ENCODE measurements at places on chromosomes 6 and 20.

DNA sequence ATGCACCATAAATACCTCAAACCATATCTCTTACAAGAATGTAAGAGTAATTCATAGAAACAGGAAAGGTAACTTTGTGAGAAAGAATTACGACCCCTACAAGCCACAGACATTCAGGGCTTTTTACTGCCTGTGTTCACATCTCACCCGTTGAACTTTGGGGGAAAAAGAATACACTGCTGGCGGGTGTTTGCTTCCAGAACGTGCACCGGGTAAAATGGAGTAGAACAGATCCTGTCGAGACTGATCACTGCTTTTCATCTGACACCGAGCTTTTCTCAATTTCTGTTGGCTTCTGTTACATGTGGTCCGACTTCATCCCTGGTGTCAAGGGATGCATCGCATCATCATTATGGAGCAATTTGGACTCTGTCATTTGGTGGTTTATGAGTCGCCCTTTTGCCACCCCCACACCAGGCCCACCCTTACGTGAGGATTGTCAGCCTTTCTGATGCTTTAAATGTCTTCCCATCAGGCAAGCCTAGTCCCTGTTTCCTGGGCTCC is 219.2 kb upstream of the ZFP64 start:
- DNase-seq: no peak

DNA sequence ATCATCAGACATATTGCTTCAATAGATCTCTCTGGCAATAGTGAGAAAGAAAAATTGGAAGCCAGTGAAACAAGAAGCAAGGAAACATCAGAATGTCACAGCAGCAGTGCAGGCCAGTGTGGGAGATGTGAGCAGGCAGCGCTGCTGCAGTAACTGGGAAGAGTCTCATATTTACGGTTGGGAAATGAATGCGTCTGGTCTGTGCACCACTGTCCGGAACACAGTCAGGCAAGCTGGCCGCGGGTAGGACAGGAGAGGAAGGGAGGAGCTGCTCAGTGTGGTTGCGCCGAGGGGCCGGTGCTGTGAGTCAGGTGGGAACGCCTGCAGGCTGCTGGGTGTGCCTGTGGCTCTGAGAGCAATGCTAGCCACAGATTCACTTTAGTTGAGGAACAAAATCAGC is 6.4 kb upstream of the PSMG4 start:
- peak; percentile 85 for DNase-seq

DNA sequence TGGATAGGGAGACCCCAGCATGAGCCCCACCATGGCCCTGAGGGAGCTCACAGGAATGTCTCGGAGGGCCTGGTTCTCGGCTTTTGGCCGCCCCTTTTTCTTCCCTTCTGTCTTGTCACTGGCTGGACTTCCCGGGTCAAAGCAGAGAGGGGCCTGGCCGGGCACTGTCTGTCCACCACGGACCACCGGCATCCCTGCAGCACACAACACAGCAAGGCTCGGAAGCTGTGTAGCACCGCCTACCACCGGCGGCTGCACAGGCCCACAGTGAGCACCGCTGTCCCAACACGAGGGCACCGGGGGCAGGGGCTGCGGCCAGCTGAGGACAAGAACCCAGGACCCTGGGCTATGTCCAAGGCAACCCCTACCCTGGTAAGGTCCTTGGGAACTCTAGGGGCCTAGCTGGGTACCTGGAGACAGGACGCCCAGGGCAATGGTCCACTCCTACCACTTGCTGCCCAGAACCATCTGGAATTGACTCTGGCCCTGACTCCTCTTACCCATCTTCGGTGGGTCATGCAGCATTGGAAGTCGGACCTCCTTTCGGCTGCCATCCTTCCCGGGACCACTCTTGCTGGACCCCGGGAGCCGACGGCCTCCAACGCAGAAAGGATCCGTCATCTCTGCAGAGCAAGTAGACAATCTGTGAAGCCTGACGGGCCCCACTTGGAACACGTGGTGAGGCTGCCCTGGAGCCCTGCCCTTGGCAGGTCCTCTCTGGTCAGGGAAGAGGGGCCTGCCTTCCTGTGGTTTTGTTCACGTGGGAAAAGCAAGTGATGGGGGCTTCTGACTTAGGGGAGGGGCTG is 2.2 kb downstream of the ZNF512B start:
- no peak for DNase-seq

- DNase-seq: no peak
These were observed 103.5 kb upstream of the CARMIL1 start for GRCh38 chr6:25175681-25176080.

GRCh38 chr20:14633507-14633906 is 296.1 kb upstream of the FLRT3 start:
- DNase-seq: no peak

GRCh38 chr20:32991792-32992641 is 12.2 kb downstream of the SUN5 start:
- DNase-seq: no peak

GRCh38 chr20:40686893-40687292 is 2.1 kb downstream of the MAFB start:
- no peak for DNase-seq

GRCh38 chr6:169641461-169642085 is 60.3 kb downstream of the WDR27 start:
- DNase-seq: no peak

DNA sequence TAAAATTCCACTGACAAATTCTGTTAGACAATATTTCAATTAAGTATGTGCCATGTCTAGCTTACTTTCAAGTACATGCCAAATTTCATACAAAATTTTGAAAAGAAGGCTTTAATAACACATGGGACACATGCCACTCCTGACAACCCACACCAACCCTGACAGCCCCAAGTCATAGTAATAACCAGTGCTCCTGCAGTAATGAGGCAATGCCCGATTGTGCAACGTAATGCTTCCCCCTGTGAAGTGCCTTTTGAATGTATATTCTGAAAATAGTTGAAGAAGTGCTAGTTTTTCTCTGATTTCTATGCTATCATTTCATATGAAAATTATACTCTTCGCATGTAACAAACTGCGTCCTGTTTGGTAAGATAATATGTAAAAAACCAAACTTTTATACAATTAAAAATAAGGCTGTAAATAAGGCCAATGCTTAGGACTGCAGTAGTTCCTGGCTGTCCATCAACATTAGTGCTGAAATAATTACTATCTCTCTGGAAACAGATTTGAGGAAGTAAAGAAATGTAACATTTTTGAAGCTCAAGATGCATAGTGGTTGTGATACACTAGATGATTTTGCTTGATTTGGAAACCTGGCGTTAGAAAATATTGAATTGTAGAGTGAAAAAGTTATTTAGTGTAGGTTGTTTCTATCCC is 125.8 kb upstream of the BCLAF1 start:
- DNase-seq: no peak

- no peak for DNase-seq
These were observed 13.3 kb upstream of the MYT1 start for GRCh38 chr20:64150756-64151632.
